ENCODE measurements at places on chromosomes 16 and 17. TPM values are rescaled to one million over a fixed set of nuclear protein-coding genes. Genes with fewer than 3 reads are reported as not detected.

Gene MAP2K6
- total RNA-seq: 8.8 TPM

DNA sequence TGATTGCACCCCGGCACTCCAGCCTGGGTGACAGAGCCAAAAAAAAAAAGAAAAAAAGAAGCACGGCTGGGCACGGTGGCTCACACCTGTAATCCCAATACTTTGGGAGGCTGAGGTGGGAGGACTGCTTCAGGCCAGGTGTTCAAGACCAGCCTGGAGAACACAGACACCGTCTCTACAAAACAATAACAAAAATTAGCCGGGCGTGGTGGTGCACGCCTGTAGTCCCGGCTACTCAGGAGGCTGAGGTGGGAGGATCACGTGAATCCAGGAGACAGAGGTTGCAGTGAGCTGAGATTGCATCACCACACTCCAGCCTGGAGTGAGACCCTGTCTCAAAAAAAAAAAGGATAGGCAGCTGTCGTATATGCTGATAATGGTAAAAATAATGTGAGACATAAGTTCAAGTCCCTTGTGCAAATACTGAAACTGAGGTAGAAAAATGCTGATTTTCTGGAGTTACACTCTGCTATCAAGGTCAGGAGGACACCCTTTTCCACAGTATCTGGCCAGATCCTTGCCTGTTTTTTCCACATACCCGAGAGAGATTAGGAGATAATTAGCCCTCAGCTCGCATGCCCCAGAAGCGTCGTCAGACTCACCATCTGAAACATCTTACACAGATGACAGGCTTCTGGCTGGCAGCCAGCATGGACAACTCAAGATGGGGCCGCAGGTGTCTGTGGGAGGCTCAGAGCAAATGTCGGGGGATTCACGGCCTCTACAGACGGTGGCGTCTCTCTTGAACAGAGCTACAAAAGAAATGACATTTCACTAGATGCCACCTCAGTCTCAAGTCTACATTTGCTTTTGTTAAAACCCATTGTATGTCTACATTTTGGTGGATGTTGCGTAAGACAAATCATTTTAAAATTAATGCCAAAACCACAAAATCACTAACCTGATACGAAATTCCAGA, 36.8 kb downstream of the WDR45B start:
- H3K4me1 ChIP-seq: no peaks in the 10 kb centered on the region
- peaks cover 18% of the 10 kb centered on the region for H3K36me3 ChIP-seq
- no peaks in the 10 kb centered on the region for H3K27me3 ChIP-seq

Gene ZPBP2
- total RNA-seq: not detected

Gene SNAI3
- total RNA-seq: 0.22 TPM
